ENCODE measurements at places on chromosomes 4 and X.

GRCh38 chrX:110050901-110051300, 48.0 kb downstream of the TMEM164 start:
- no peak for DNase-seq

GRCh38 chr4:150973626-150974251, 41.3 kb downstream of the LRBA start:
- no peak for DNase-seq

DNA sequence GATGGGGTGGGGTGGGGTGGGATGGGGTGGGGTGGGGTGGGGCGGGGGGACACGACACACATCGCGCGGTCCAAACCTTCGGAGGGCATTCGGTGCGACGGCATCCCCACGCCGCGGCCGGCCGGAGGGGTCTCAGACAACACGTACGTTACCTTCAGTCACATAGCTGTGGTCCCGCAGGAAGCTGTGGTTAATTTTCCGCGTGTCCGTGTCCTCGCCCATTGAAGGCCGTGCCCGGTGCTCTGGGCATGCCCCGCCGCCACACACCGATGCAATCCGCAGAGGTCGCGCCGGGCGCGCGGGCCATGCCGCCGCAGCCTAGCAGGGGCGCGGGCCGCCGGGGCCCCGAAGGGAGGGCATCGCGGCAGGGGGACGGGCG, 417 bp downstream of the PPP2R2C start:
- no peak for DNase-seq

DNA sequence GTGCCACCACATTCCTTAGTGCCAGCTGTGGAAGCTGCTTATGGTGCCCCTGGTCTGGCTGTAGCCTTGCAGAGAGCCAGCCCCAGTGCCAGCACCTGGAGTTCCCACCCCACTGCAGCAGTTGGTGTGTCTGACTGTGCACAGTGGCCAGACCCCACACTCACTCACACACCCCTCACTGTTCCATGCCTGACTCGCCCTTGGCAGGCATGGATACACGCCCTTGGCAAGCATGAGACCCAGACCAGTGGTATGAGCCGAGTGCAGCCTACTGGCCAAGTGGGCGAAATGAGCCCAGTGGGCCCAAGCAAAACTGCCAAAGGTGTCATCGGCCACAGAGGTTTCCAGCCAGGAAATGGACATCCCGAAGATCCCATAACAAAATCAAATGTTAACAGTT, 27.4 kb downstream of the NAA11 start:
- DNase-seq: no peak

DNA sequence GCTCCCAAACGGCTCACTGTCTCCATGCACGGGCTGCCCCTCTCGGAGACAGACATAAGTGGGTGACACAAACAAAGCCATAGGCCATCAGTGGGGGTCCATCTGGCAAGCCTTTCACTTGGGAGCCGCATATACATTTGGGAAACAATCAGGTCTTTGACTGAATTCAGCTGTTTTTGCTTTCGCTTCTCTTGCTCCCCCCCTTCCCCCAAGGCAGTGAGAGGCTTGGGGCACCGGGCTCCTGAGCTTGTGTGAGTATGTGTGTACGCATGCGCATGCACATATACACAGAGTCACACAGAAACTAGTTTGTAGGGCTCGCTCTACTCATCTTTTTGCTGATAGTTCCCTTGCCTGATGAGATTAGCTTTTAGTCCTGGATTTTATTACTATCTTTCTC, 284.4 kb downstream of the AFF2 start:
- DNase-seq: no peak

DNA sequence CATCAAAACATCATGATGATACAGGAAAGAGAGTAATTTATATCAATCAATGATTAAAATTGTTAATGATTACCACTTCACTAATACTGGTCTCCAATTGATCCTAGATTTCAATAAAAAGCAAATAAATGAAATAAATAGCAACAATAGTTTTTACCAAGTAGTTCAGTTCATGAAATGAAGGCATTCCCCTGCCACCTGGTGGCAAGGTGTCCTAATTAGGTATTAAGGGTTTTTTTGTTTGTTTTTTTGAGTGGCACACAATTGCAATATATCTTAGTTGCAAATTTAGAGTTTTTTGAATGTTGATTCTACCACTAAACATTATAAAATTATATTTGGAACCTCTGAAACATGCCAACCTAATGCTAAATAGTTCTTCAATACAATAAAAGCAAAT, 157.4 kb upstream of the PDE5A start:
- no peak for DNase-seq

- DNase-seq: peak; percentile 100
Measured at GRCh38 chr4:53717064-53717549, 125.8 kb upstream of the LNX1 start.

All from Kasumi-1 (cell line).